ENCODE measurements at places on chromosomes 5 and 9. TPM values are rescaled to one million over a fixed set of nuclear protein-coding genes. Genes with fewer than 3 reads are reported as not detected.

GRCh38 chr9:69743930-69744329, 15.9 kb downstream of the PTAR1 start:
- no peak for DNase-seq

- DNase-seq: peak; percentile 83
Observed at GRCh38 chr5:40333459-40334241, 346.1 kb upstream of the PTGER4 start.

The DRD1 gene
- total RNA-seq: not detected

- no peak for DNase-seq
Observed at GRCh38 chr9:116476935-116477381, 210.1 kb upstream of the TRIM32 start.

DNA sequence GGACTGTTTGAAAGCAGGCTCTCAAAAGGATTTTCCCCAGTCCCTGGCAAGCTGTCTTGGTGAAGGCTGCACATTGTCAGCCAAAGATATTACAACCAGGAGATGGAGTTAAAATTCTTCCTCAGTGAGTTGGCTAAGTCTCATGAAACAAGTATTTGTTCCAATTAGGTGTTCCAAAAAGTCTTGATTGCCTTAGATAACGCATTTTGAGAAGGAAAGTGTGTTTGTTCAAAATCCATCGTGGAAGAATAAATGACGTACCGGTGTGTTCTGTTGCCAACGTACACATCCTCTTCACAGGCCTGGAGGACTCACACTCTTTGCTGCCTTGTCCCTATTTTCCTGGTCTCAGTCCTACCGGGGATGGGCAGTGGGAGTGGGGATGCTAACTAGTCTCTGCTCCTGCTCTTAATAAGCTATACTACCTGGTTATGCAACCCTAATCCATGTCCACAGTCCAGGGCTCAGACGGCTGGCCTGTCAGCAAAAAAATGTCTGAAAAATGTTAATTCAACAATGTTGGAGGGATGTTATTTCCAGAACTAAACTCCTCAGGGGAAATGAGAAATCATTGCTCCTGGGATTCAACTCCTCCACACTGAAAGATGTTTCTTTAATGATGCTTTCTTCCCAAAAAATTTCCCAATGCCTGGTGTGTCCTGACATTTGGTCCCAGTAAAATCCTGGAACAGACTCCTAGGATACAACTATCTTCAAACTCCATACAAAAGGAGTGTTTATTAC, 175.3 kb upstream of the KLF9 start:
- DNase-seq: peak; percentile 74

The C9orf50 gene
- not detected for total RNA-seq

The DTWD2 gene
- 2.6 TPM for total RNA-seq

DNA sequence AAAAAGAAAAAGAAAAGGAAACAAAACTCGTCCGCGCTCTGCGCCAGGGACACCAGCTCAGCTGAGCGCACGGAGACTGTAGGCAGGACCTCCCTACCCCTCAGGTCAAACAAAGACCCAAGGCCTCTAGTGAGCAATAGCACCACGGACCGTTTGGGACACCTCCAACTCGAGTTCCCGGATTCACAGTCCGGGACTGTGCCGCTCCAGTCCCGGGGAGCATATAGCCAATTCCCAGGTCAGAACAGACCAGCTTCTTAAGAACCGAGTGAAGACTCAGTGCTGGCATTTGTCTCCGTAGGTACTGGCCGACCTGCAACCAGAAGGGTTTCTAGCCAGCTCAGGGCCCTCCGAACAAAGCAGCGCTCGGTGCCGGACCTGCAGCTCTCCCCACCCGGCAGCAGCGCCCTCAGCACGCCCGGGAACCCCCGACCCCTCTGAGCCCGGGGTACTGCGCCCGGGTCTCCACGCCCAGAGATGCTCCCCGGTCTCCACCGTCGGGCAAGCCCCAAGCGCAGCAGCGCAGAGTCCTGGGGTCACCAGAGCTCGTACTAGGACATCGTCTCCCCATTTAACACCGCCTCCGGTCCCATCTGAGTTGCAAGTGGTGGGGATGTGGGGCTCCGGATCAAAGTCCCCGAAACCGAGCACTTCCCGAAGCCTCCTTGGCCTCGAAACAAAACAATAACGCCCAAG, 591 bp downstream of the ABCA1 start:
- DNase-seq: peak; percentile 53

- DNase-seq: no peak
Observed at GRCh38 chr5:96024683-96025475, 63.2 kb upstream of the ELL2 start.

The DBH gene
- total RNA-seq: not detected

The CDKN2B-AS1 gene
- total RNA-seq: 0.60 TPM

The SLC45A2 gene
- under 0.01 TPM for total RNA-seq

DNA sequence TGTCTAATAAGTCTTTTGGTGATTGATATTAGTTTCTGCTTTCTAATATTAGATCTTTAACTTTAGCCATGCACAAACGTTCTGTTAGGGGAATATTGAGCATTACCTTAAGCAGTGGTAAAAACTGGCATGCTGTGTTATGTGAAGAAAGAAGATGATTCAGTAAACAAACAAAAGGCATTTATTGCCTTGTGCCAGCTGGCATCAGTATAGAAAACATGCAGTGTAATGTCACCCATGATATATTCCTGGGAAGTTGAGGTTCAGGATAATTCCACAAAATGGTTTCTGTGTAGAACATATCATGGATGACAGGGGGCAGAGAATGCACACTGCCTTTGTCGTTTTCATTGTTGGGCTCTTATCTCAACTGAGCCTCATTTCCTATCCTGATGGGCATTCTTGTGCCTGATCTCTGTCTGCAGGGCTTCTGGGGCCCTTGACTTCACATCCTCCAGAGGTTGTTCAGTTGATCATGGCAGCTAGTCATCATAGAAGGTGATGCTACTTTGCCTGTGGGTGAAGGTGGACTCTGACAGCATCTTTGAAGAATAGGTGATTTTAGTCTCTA, 24.2 kb downstream of the LRRTM2 start:
- DNase-seq: peak; percentile 26

GRCh38 chr5:17304282-17304681, 86.9 kb downstream of the BASP1 start:
- no peak for DNase-seq

GRCh38 chr5:141486091-141486490, 1.3 kb downstream of the PCDHGC4 start:
- DNase-seq: no peak

DNA sequence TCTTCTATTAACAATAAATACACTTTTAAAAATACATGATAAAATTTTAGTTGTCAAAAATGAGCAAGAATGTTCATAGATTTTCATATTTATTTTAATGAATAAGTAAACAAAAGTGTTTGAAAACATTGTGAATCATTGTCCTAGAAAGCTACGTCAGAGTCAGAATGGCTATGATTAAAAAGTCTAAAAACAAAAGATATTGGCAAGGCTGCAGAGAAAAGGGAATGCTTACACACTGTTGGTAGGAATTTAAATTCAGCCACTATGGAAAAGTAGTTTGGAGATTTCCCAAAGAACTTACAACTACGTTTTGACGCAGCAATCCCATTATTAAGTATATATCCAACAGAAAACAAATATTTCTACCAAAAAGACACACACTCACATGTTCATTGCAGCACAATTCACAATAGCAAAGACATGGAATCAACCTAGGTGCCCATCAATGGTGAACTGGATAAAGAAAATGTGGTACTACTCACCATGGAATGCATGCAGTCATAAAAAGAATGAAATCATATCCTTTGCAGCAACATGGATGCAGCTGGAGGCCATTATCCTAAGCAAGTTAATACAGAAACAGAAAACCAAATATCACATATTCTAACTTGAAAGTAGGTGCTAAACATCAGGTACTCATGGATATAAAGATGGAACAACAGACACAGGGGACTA, 49.2 kb upstream of the FBXL17 start:
- DNase-seq: no peak

The IL9 gene
- total RNA-seq: not detected

The YTHDC2 gene
- 37.1 TPM for total RNA-seq

The TXNDC8 gene
- not detected for total RNA-seq

DNA sequence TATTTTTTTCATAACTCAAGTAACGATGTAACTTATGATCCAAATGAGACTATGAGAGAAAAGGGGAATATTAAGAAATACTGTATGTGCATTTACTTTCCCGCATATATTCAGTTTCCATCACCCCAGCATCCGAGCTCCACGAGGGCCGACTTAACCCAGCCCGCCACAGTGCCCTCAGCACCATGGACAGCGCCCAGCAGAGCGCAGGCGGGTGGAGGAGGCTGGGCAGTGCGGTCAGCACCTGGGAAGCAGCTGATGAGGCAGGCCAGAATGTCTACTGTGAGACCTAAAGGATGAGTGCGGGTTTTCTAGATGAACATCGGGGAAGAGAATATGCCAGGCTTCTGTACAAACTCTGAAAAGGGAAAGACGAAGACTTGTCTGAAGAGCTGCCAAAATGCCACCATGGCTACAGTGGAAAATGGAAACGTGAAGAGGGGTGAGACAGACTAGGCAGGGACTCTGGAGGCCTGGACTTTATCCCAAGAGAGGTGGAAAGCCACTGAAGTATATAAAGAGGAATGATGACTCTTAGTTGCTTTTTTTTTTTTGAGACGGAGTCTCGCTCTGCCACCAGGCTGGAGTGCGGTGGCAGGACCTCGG, 34.5 kb upstream of the MED27 start:
- peak; percentile 66 for DNase-seq

DNA sequence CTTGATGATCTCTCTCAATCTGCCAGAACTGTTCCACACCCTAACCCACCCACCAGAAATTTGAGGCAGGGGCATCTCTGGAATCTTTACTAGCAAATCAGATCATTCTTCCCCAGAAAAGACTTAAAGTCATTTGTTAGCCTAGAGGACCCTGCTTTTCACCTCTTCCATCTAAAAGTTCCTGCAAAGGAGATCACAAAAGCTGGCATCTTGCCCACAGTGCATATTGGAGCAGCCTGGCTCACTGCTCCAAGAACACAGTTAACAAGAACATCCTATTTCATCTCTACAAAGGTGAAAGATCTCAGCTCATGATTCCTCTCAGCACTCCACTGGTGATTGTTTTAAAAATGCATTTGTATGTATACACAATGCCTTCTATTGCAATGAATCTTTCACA, 36.3 kb downstream of the GABRP start:
- no peak for DNase-seq

- no peak for DNase-seq
Observed at GRCh38 chr5:28855626-28856025, 1817.2 kb upstream of the CDH9 start.

The ACSL6 gene
- 0.65 TPM for total RNA-seq

The ORM2 gene
- not detected for total RNA-seq

DNA sequence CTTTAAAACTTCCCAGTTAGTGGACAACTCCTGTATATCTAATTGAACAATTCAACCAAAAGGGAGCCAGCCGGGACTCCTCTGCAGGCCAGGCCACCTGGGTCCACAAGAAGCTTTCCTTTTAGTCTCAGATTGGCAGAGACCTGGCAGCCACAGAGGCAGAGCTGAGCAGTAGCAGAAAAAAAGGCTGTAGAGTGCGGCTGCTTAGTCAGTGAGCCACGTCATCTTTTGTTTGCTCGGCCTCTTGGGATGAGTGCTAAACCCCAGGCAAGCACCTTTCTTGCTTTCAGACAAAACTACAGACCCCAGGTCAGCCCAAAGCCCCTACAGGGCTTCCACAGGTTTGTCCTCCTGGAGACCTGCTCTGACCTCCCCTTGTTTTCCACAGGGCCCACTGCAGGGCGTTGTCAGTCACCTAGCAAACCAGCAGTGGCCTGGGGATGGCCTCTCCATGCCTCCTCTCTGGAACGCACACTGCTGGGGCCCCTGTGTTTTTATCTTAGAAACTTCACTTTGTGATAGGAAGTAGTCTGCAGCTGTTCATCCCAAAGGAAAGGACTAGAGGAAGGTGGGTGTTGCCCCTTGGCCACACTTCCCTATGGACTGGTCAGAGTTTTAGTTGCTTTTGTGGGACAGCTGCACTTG, 49.9 kb downstream of the SHB start:
- DNase-seq: peak; percentile 79

The SCGB3A2 gene
- not detected for total RNA-seq

DNA sequence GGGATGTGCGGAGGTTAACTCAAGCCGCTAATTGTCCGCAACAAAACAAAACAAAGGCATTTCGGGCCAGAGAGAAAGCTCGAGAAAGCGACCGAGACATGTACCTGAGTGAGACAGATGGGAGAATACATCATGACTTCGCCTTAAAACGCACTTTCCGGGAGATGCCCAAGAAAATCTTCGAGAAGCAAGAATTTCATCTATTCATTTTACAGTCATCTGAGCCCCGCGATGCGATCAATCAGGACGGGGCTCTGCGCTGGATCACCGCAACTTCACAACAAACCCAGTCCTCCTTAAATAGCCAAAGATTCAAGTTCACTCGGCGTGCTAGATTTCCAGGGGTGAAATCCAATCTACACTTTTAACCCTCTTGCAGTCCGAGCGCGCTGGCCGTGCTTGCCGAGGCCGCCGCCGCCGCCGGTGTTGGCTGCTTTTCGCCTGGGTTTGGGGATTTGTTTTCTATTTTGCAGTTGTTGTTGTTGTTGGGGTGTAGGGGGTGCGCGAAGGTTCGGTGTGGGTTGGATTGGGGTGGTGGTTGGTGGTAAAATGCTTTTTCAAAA, 482 bp downstream of the NFIB start:
- peak; percentile 56 for DNase-seq

The FAM120A gene
- 74.6 TPM for total RNA-seq

The CNOT8 gene
- total RNA-seq: 104 TPM

The FBP2 gene
- total RNA-seq: not detected

The SSNA1 gene
- total RNA-seq: 85.4 TPM

- DNase-seq: no peak
Observed at GRCh38 chr5:10581424-10581748, 17.5 kb downstream of the ANKRD33B start.

The AMBP gene
- not detected for total RNA-seq

DNA sequence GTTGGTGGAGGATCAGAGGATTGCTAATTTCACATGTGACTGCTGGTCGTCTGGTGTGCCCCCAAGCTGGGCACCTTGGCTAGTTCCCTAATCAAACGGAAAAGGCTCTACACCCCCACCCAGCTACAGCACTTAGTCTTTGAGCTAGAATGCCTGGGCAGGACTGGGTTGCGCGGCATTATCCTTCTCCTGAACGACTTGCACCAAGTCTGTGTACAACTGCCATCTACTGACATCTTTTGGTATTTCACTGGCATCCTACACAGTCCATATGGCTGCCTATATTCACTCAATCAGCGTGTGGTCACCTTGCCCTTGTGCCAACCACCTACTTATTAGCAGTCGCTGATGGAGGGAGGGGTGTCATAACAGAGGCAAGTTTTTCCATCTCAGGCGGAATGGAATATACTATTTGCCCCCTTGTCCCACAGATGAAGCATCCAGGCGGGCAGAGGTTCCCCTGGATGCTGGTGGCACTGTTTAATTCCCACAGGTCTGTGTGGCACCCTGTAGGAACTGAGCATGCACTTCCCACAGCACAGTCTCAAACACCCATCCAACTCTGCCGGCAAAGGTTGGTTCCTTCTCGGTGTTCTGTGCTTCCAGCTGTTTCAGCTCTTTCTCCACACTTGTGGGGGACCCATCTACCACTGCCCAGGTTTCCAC, 150.1 kb downstream of the OSTF1 start:
- peak; percentile 85 for DNase-seq

All from lung microvascular endothelial cell (primary cell).